ENCODE measurements at places on chromosomes 6 and 20. TPM values are rescaled to one million over a fixed set of nuclear protein-coding genes. Genes with fewer than 3 reads are reported as not detected.

Gene TCF15
- total RNA-seq = not detected

GRCh38 chr6:7684076-7684475, 41.8 kb upstream of the BMP6 start:
- DNase-seq = peak; percentile 21

- no peak for DNase-seq
These were observed 19.7 kb upstream of the HLA-DRB1 start for GRCh38 chr6:32609391-32609730.

DNA sequence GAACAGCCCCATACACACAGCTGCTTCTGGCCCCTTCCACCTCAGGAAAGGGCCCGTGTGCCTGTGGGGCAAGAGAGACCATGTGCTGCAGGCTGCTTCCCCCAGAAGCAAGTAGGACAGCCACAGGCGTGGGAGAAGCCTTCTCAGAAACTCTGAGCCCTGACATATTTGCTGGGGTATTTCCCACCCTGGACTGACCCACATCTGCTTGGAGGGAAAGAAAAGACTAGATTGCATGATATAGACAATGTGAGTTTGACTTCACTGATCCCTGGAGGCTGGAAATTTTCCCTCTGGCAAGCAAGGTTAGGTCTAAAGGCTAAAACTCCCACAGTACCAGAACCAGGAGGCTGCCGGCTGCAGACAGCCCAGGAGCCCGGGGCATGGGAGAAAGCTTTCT, 213.3 kb upstream of the SSTR4 start:
- DNase-seq = no peak

DNA sequence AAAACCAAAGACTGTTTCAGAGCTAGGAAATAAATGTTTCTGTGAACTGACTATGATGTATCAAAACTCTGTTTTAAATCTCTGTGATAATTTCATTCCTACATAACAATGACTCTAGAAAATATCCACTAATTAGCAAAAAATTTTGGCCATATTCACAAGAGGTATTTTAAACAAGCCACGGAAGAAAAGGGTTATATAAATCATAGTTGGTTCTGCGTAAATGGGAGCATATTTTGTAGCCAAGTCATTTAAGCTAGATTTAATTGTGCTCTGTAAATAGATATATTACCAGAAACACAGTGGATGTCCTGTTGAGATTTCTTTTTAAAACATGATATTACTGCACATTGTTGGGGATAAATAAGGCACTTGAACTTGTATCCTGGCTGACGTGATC, 416.5 kb upstream of the PLCB4 start:
- no peak for DNase-seq

GRCh38 chr6:35489995-35490791, 6.7 kb downstream of the TEAD3 start:
- DNase-seq = peak; percentile 75

Gene THEMIS
- total RNA-seq = 0.11 TPM

- peak; percentile 45 for DNase-seq
These were observed 364.7 kb upstream of the DEFB115 start for GRCh38 chr20:30892541-30893345.

DNA sequence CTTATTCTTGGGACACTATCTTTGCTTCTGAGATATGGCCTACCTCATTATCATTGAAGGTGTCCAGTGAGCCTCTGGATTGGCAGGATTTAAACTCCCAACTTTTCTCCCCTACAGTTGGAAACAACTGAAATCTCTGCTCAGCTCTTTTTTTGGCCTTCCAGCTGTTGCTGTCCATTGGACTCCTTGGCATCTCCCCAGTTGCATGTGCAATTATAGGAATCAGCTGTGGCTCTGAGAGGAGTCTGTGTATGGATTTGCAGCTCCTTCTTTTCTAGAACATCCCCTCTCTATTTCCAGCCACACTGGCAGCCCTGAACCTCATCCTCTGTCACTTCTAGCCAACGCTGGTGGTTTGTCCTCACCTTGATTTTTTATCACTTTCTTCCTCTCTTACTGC, 21.2 kb downstream of the RAB22A start:
- no peak for DNase-seq

- no peak for DNase-seq
These were observed 40.1 kb downstream of the SOX4 start for GRCh38 chr6:21633511-21634109.

Gene AGER
- 0.22 TPM for total RNA-seq

DNA sequence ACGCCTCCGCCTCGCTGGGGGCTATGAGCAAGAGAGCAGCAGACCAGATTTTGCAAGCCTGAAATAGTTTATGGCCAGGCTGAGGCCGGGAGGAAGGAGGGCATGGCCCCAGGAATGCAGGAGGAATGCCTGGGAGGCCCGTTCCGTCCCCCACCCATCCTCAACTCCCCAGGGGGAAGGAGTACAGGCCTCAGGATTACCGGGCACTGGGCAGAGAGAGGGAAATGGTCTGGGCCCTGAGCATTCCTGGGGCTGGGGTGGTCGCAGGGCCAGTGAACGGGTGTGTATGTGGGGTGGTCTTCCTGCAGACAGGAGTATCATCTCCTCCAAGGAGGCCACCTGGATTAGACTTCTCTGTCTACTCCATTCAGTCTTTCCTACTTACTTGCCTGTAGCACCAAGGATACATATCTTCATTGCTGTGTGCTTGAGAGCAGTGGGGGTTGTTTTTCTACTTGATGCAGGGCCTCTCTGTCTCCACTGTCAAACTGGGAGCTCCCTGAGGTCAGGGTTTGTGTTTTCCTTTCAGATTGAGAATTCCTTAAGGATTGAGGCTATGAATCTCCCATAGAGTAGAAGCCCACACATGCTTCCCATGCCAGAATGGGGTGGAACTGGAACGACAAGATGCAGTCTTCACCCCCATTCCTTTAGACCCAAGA, 81.3 kb downstream of the VEGFA start:
- DNase-seq = peak; percentile 89

- peak; percentile 39 for DNase-seq
These were observed 102.5 kb downstream of the PRL start for GRCh38 chr6:22194188-22194921.

DNA sequence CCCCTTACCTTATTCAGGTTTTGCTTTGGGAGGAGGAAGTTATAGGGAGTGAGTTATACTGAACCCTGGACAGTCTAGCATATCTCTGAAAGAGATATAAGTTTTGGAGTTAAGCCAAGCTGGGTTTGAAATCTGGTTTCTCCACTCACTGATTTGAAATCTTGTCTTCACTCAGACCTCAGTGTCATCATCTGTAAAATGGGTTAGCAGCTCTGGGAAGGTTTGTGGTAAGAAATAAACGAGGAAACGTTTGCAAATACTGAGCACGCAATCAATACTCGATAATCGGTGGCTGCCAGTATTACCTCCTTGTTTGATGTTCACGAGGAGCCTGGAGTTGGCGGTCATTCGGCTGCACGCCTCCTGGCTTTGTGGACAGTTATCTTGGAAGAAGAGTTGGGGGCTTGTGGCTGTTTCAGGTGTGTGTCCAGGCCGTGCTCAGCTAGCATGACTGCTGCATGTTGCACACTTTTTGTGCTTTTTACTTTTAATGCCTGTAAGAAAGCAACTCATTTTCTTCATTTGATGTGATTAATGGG, 61.8 kb downstream of the PAX1 start:
- no peak for DNase-seq

GRCh38 chr6:84242265-84242664, 14.8 kb upstream of the CEP162 start:
- no peak for DNase-seq

DNA sequence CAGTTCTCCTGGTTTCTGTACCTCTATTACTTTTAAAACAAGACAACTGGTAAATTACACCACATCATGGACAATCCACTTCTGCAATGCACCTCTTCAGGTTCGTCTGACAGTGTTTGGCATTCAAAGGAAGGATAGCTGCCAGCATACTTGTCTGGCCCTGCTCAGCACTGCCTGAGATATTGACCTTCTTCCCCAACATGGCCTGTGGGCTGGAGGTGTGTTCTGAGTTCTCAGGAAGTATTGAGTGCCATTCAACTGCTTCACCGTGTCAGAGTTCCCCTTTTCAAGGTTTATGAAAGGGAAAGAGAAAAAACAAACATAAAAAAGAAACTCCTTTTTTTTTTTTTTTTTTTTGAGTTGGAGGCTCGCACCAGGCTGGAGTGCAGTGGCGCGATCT, 267.9 kb upstream of the SASH1 start:
- no peak for DNase-seq

Gene CD164
- 315 TPM for total RNA-seq

DNA sequence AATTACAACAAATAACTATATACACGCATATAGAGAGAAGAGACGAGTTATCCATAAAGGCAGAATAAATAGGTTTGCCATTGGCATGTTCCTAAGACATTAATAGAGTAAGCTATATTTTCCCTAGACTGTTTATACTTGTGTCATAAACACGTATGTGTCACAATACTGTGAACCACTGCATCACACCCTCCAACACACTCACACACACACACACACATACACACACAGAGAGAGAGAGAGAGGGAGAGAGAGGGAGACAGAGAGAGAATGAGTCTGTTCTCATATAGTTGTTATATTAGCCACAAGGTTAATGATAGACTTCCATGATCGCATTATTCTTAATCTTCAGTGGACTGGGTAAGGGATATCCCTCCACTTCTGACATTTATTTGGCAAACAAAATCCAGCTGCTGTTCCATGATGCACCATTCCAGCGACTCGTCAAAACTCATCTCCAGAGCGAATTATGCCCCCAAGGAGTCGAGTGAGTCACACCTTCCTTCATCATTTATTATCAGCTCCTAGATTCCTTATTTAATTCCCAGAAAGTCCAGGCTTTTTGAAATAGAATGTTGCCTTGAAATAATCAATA, 82.8 kb upstream of the HIVEP1 start:
- no peak for DNase-seq

GRCh38 chr6:9543649-9544048, 871.2 kb downstream of the TFAP2A start:
- DNase-seq = no peak

Gene TRIM10
- not detected for total RNA-seq

All from GM23248 (cell line).